ENCODE measurements at places on chromosomes 3 and 15.

DNA sequence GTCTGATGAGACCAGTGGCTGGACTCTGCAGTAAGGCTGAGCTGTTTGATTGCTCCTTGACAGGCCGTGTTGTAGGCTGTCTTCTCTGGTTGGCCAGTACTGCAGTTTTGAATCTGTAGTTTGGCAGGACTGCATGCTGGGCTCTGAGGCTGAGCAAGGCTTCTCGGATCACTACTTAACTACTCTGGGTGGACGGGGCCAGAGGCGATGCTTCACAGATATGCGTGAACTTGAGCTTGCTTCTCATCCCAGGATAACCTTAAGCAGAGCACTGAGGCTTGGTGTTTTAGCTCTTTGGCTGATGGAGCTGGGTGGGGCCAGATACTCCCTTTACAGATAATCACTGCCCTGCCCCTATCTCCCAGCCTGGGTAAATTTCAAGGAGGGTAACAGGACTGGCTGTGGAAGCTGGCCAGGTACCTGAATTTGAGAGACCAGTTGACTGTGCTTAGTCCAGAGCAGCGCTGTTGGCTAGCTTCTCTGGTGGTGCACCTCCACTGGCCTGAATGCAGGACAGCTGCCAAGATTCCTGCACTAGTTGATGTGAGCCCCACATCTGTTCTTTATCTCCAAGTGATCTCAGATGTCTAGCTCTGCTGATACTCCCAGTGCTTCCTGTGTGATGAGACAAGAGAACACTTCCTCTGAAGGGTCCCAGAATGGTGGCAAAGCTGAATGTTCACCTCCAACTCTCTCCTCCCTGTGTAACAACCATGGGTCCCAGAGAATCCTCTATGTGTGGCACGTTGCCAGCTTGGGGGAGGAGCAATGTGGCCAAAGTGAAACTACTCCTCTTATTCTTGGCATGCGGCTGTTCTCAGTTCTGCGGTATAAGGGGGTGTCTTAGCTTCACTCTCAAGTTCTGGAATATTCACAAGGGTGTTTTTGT, 37.9 kb downstream of the RPL39L start:
- DNase-seq: peak; percentile 53

DNA sequence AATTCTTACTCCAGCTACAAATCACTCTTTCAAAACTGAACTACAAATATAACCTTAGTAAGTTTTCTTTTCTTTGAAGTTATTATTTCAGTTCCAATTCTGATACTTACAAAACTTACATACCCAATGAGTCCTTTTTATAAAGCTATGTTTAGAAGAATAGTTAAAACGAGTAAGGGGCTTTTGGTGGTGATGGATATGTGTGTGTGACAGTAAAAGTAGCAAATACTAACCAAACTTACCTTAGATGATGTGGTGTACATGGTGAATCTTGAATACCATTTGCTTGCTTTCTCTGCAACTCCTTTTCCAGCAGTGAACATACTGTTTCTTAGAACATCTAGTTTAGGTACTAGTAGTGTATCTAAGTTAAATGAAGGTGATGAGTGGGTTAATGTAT, 68.4 kb downstream of the SLC24A1 start:
- DNase-seq: no peak

DNA sequence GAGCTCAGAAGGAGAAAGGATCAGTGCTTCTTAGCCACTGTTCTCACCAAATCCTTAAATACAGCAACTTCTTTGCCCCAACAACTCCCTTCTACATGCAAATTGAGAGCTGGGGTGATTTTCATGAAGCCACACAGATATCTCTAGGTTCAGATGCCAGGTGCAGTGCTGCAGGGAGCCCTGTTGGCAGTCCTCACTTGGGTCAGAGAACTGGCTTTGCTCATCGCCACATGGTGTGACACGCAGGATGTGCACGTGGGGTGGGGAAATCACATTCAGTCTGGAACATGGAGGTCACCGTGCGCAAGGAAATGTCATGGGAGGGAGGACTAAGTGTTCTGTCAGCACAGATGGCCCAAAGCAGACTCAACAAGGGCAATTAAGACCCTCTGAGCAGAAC, 103.8 kb downstream of the WDR76 start:
- DNase-seq: no peak

DNA sequence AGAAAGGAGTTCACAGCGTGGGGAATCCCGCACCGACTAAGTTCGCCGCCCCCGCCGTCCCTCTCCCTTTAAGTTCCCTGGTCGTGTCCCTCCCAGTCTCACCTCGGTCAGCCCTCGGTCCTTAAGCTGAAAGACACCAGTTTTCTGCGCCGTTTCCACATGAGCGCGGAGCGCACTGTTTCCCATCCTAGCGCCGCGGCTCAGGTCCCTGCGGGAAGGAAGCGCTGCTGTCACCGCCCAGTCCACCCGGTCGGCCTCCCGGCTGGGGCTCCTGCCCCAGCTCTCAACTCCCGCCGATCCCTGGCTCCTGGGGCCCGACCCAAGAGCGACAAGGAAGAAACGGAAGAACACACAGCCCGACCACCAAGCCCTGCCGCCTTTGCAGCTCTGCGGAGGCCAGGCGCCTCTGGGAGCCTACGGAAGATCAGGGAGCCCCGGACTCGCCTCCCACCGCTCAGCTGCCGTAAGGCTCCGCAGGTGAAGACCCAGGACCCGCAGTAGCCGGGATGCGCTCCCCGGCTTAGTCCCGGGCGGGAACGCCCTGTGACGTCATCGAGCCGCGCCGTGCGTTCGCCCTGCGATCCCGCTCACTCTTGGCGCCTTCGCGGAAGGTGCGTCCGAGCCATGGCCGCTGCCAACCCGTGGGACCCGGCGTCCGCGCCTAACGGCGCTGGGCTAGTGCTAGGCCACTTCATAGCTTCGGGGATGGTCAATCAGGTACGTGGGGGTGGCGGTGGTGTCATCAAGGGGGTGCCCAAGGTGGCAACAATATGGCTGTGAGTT, at the start of the genes HAUS2 and LRRC57:
Gene HAUS2, plus strand, starts transcription at position 590 of the 783 bp plus-strand sequence. Its CDS starts 35 bp downstream, at position 625.
Gene LRRC57, minus strand, starts transcription at position 545 of the 783 bp plus-strand sequence. Its CDS starts 359 bp downstream, at position 186.
- DNase-seq: peak; percentile 82

GRCh38 chr15:36251450-36251849, 328.0 kb upstream of the CDIN1 start:
- no peak for DNase-seq

GRCh38 chr3:104629038-104629437, 737.7 kb upstream of the ALCAM start:
- DNase-seq: no peak

- peak; percentile 30 for DNase-seq
Observed at GRCh38 chr3:155805204-155805801, 775 bp downstream of the C3orf33 start.

DNA sequence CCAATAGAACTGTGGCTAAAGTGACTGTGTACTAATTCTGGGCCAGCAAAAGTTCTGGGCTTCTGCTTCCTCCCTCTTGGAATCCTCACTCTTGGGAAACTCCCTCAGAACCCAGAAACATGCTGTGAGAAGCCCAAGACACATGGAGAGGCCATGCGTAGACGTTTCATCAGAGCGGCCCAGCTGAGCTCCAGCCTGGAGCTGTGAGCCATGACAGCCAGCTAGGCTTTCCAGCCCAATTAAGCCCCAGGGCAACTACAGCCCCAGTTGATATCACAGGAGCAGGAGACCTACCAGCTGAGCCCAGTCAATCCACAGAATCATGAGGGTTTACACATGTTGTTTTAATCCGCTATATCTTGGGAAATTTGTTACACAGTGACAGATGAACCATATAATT, 43.6 kb upstream of the CNOT10 start:
- DNase-seq: no peak

DNA sequence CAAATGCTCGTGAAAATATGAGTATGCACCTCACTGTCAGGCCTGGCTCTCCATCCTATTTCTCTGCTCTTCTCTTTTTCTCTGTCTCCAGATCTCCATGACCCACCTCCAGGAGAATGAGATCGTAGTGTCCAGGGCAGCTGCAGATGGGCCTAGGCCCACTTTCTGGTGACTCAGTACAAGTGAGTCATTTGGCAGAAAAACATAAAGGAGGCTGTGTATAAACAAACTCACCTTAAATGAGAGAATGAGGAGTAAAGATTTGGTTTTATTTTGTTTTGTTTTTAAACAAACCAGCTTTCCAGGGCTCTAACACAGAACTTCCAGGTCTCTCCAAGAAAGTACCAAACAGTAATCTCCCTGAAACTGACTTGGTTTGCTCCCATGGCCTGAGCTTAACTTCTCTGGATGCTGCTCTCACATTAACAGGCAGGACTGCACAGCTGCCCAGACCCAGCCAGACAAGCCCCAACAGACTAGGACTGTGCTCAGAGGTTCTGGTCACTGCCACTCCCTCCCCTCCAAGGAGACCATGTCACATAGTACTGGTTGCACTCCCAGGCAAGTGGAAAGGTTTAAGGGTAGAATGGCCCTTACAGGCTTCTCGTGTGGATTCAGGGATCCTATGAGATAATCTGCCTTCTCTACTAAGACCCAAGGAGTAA, 1.5 kb upstream of the HEG1 start:
- no peak for DNase-seq

DNA sequence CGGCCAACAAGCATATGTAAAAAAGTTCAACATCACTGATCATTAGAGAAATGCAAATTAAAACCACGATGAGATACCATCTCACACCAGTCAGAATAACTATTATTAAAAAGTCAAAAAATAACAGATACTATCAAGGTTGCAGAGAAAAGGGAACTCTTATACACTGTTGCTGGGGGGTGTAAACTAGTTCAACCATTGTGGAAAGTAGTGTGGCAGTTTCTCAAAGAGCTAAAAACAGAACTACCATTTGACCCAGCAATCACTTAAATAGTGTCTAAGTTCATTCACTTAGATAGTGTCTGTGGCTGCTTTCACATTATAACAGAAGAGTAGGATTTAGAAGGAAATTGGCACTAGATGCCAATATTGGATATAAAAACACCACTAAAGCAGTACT, 49.7 kb downstream of the CGGBP1 start:
- no peak for DNase-seq

DNA sequence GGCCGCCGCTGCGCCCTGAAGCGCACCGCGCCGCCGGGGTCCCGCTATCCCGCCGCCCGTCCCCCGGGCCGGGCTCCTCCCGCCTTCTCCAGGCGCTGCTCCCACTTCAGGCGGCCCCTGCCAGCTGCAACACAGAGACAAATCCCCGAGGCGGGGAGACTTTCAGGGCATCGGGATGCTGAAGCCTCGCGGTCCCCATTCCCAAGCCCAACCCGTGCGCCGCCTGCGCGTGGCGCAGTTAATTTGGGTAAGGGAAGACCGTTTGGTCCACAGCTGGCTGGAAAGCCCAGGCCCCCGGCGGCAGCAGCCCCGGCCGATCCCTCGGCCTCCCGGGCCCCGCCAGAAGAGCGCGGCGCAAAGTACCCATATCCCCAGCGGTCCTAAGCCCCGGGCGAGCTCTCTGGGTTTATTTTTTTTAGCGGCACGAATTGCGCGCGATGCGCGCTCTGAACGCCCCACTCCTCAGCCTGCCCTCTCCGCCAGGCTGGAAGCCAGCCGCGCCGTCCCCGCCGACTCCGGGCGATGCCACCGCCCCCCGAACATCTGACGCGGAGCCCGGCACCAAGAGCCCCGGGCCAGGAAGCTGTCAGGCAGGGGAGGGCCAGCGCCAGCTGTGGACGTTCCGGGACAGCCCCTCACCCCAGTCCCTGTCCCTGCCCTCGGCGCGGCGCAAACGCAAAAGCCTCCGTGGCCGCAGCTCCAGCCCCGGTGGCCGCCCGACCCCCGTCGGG, 517 bp downstream of the FBN1 start:
- no peak for DNase-seq

- peak; percentile 10 for DNase-seq
Observed at GRCh38 chr15:58043192-58043903, 22.2 kb downstream of the ALDH1A2 start.

GRCh38 chr15:25391971-25392721, 46.7 kb downstream of the UBE3A start:
- DNase-seq: no peak

GRCh38 chr15:90349821-90350220, 2.3 kb upstream of the ZNF774 start:
- DNase-seq: no peak

GRCh38 chr3:119664370-119664769, 4.0 kb upstream of the POPDC2 start:
- DNase-seq: no peak

GRCh38 chr3:115698851-115699591, 75.7 kb downstream of the GAP43 start:
- no peak for DNase-seq

DNA sequence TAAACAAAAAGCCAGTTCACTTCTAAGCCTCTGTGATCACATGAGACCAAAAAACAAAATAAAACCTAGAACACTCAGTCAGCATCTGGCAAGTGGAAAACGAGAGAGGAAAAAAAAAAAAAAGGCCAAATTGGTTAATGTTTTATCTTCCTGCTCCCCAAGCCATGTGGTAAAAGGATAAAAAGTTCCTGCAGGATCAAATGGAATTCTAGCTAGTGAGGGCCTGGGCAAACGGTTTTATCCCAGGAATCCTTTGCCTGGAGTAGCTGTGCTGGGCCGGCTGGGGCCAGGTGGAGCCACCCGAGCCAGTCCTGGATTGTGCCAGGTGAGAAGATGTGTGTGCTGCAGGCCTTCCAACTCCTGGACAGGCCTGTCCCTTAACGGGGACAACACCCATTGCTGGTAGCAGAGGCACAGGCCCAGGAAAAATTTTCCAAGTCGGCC, 13.2 kb downstream of the SMAD6 start:
- no peak for DNase-seq

GRCh38 chr15:45732662-45733061, 97.8 kb downstream of the SQOR start:
- no peak for DNase-seq

DNA sequence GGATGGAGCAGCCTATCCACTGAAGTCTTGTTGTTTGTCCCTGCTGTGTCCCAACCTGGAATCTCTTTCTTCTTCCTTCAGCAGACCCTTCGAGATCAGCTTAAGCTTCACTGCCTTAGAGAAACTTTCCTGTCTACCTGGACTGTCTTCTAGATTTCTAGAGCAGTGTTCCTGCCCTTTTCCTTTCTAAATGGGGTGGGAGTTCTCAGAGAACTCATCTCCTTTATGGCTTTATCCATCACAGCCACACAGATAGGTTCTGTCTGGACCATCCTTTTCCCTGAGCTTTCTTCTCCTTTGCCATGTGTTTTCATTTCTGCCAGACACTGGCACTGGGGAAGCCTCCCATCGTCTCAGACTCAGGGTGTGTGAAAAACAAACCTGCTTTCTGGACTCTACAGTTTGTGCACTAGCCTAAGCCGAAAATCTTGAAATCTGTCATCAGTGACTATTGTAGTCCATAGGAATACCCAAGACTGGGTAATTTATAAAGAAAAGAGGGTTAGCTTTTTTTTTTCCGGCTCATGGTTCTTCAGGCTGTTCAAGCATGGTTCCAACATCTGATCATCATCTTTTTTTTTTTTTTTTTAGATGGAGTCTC, 177.5 kb downstream of the PGPEP1L start:
- no peak for DNase-seq

DNA sequence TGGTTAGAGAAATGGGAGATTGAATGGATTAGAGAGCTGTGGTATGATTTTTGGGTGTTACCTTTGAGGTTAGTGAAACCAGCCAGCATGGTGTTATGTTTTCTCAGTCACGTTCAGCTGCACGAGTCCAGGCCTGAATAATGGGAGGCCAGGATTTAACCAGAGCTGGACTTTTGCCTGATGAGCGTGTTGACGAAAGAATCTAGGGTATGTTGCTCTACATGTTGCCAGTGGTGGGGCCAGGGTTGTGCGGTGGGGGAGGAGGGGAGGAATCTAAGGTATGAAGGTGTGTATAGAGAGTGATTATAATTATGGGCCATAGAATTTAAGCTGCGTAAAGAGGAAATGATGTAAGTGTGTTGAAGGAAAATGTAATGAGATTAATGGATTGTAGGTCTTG, 22.8 kb downstream of the MINDY2 start:
- DNase-seq: no peak

Data from stimulated activated CD4-positive, alpha-beta T cell treated with anti-CD3 and anti-CD28 coated beads, Interleukin-2, amount 100 ng/mL, for 4 hours (primary cell).